Fibroblast of skin of abdomen (primary cell): ENCODE measurements at places on chromosomes 11 and 22.

DNA sequence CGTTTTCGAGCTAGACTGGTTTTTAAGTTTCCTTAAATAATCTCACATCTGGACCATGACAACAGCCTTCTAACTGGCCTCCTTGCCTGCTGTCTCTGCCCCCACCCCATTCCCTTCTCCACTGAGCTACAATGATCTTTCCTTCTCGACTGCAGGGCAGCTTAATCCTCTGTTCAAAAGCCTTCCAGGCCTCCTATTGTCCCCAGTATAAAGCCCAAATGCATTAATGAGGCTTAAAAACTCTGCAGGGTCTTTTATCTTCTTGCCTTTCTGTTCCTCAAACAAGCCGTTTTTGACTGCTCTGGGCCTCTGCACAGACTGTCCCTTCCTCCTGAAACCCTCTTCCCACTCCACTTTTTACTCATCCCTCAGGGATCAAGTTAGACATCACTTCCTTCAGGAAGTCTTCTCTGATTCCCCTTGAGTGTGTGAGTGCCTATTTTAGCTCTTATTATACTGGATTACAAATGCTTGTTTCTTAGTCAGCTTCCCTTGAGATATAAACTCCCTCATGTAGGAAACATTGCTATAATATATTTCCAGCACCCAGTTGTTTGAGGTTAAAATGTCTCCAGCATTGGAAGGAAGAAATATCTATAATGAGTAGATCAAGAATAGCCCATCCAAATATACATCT lies 23.6 kb upstream of the PAMR1 start:
- no peak for DNase-seq

DNA sequence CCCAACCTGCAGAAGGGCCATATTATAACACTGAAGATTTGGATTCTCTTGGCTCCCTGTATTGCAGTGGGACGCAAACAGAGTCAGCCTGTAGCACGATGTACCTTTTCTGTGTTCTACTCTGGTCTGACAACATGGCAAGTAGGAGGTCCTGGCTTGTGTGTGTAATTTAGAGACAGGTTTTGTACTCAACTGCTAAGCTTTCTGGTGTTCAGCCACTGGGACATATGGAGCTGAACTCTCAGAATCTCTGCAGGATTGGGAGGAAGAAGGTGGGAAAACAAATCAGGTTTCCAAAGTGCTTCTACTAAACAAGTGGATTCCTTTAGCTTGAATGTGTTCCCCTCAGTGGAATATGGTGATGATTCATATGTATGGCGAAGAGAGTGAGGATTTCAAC lies 192.5 kb upstream of the MTMR2 start:
- no peak for DNase-seq

GRCh38 chr22:48755059-48755949 lies 1072.4 kb downstream of the BRD1 start:
- no peak for DNase-seq

GRCh38 chr11:128305588-128305987 lies 281.8 kb downstream of the ETS1 start:
- DNase-seq = no peak

DNA sequence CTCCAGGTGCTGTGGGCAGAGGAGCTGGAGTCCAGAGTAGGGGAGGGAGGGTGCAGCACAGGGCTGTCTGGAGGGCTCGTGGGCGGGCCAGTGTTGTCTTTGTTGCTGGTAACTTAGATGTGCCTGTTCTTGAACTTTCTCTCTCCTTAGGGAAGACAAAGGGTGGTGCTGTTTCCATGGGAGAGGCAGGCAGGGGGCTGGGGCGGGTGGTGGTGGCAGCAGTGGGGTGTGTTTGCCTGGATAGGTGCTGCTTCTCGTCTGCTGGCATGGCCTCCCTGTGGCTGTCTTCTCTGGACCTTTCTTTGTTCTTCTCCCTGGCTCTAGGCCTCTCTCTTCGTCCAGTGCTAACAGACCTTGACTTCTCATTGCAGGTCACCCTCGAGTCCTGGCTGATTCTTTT lies 8.5 kb downstream of the SIDT2 start:
- no peak for DNase-seq

DNA sequence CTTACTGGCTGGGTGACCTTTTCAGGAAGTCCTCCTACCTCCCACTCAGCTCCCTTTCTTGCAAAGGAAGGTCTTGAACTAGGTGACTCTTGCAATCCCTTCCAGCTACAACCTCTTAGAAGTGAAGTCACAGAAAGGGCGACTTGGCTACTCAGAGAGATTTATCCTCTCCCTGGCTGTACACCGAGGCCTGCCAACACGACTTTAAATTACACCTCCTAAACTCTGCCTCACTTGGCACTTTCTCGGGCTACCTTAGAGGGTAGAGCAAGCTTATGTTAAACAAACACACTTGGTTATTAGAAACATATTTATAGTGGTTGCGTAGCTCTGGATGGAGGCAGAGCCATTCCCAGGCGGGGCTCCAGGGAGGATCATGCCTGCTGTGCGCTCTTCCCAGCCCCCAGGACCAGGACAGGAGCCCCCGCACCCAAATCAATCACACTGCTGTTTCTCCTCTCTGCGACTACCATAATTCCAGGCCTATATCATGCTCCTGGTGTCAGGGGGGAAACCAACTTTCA lies 358.4 kb downstream of the BUD13 start:
- no peak for DNase-seq

- DNase-seq = no peak
These were observed 132.9 kb downstream of the BBOX1 start for GRCh38 chr11:27173545-27173944.

GRCh38 chr11:121448431-121448941 lies 3.6 kb upstream of the SORL1 start:
- no peak for DNase-seq

- no peak for DNase-seq
These were observed 761 bp downstream of the ZDHHC13 start for GRCh38 chr11:19117760-19118097.

DNA sequence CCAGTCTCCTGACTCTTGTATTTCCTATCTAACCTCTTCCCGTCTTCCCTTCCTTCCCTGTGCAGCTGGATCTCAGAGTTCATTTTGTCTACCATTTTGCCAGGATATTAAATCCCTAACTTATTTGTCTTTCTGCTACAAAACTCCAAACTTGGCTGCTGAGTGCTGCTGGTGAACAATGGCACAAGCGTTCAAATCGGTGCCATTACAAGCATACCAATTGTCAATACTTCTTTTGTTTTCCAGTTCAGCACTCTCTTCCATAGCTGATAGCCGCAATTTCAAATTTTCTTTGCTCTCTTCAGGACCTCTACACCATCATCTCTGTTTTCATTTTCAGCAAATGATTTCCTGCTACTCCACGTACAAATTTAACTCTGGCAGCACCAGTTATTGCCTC lies 13.4 kb downstream of the IL18 start:
- DNase-seq = no peak

GRCh38 chr22:27783436-27784119 lies 18.0 kb downstream of the MN1 start:
- DNase-seq = no peak

DNA sequence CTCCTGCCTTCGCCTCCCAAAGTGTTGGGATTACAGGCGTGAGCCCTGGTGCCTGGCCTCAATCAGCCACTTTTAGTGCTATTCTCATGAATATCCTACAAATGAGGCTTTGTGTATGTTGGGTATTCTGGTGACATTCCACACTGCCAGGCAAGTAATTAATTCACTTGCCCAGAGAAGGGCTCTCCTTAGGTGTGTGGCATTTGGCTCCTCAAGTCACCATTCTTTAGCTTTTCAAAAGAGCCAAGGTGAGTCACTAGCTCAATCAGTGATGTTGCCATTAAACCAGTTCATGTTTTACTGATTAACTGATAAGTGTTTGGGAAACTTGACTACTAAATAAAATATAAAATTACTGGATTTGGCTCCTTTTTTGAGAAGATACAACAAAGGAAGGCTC lies 52.2 kb downstream of the SLC25A17 start:
- DNase-seq = no peak

GRCh38 chr22:39309881-39310714 lies 9.3 kb downstream of the RPL3 start:
- DNase-seq = peak; percentile 49

- peak; percentile 22 for DNase-seq
These were observed 85.0 kb downstream of the CHST1 start for GRCh38 chr11:45580399-45580798.

DNA sequence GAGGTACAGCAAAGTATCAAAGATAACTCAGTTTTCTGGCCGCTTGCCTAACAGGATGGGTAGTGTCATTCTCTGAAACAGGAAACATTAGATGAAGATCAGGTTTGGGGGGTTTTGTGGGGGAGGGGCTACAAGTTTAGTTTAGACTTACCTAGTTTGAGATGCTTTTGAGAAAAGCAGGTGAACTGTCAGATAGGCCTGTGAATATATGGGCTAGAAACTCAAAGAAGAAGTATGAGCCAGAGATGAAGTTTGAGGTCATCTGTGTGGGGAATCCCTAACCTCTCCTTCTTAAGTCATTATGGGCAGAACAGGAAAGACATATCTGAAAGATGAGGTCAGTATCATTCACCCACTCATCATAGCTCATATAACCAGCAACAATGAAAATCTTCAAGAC lies 11.9 kb downstream of the HOATZ start:
- DNase-seq = peak; percentile 75

DNA sequence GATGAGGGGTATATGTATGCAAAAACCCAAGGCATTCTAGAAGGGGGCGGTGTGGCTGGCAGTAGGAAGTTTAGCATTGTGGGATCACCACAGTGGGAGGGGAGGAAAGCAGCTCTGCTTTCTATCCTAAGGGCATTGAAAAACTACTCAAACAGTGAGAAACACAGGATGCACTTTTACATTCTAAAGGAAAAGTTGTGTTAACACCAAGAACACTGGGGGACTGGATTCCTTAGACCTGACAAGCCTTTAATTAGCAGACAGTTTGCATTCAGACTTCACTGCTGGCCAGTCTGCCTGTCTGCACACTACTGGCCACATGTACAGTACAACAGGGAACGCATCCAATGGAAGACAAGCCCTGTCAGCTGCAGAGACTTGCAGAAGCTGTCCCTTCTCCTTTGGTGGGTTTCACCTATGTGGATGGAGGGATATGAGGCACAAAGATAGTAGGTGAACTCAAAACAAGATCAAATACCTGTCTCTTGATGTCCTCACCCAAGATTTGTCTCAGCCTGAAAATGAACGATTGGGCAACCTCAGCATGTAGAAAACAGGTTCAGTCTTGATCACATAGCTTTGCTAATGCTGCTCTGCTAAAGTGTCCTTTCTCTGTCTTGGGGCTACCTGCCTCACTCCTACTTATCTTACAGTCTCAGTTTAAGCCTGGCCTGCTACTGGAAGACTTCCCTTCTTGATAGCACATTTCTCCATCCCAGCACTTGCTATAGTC lies 64.8 kb downstream of the TENM4 start:
- no peak for DNase-seq

DNA sequence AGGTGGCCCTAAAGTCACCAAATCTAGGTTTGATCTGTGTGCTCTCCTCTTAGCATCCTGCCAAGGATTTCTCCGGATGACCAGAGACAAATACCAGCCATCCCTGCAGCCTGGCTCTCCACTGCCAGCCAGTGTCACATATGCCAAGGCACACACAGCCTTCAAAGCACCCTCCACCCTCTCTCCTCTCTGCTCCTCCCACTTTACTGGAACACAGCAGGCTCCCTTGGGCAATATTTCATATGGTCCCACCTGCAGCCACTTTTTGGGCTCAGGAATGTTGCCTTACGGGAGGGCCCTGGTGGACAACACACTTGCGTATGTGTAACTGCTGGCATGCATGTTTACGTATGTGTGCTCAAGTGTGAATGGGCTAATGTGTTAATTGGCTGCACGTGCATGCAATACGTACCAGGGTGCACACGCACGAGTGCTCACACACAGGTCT lies 183.9 kb downstream of the CEP164 start:
- DNase-seq = no peak

- DNase-seq = peak; percentile 62
These were observed 134.1 kb downstream of the UVRAG start for GRCh38 chr11:75949023-75949672.

GRCh38 chr11:64553554-64554201 lies 37.3 kb upstream of the SLC22A12 start:
- DNase-seq = peak; percentile 29

DNA sequence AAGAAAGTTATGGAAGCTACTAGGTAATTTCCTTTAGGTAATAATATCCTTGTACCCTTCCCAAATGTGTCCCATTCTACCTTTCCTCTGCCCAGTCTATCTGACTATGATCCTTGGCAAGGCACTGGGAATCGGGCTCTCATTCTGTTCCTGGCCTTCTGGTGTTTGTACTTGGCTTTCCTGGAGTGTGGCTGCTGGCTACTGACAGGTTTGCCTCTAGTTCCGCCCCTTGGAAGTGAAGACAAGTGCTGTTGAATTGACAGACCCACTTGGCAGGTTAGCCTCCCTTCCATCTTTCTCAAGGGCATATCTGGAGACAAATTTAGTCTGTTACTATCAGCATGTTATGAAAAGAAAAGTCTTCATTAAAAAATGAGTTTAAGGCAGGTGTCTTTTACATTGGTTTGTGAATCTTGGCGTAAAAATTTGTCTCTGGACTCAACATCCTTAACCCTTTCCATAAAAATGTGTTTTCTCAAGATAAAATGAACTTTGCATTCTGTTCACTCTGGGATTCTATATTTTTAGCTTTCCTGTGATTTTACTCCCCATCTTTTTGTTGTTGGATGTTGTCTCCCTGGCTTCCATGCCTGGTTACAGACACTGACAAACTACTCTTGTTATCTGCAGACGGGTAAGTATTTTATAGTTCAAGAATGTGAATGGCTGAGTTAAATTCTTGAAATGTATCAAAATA lies 287.4 kb upstream of the PDGFD start:
- DNase-seq = no peak

DNA sequence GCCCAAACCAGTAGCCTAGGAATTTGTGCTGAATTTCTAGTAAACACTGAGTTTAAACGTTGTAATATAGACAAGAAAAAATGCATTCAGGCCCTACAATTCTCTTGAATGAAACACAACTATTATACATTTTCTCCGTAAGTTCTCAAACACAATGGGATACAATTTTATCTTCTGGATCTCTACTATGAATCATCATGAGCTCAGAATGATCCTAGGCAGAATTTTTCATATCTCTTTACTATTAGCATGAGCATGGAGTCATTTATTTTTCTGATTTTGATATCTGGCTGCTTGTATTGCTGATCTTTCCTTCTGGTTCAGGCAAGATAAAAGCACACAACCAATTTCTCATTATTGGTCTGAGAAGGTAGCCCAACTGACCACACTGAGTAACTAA lies 1123.4 kb upstream of the RAG2 start:
- no peak for DNase-seq

DNA sequence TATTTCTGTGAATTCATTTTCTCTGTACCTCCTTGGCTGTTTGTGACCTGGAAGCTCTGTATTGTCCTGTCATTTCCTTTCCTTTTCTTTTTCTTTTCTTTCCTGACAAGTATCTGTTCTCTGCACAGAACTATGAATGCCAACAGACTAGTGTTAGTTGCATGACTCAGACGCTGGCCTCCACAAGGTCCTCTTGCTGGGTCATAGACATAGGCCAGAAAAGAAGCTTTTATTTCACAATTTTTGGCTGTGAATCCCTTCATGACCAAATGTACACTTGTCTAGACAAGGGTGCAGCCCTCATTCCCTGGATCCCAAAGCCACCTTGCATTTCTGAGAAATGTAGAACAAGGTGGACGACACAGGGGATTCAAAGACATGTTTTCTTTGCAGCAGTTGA lies 104.1 kb upstream of the MTNR1B start:
- DNase-seq = peak; percentile 48

GRCh38 chr22:29109822-29110221 lies 37.0 kb downstream of the KREMEN1 start:
- DNase-seq = no peak
